Fibroblast of the aortic adventitia (primary cell): ENCODE measurements at places on chromosomes 2 and 18.

- DNase-seq = no peak
Observed at GRCh38 chr2:1499033-1499795, 86.0 kb downstream of the TPO start.

- DNase-seq = no peak
Observed at GRCh38 chr18:24656050-24656449, 195.6 kb downstream of the HRH4 start.

GRCh38 chr18:13284330-13285027 is 65.9 kb downstream of the LDLRAD4 start:
- DNase-seq = no peak

DNA sequence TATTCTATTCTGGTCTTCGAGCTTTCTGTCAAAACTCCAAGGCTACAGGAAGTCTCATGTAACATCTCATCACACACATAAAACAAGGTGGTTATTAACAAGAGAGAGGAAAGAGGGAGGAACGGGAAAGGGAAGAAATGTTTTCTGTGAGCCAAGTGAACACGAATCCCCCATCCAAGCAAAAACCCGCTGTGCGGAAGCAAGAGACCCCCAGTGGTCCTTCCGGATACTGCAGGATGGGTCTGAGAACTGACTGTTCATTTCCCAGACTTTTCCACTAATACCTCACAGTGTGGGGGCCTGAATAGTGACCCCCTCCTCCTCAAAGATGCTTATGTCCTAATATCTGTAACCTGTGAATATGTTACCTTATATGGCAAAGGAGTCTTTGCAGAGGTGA is 19.0 kb upstream of the DIPK1C start:
- DNase-seq = peak; percentile 19

DNA sequence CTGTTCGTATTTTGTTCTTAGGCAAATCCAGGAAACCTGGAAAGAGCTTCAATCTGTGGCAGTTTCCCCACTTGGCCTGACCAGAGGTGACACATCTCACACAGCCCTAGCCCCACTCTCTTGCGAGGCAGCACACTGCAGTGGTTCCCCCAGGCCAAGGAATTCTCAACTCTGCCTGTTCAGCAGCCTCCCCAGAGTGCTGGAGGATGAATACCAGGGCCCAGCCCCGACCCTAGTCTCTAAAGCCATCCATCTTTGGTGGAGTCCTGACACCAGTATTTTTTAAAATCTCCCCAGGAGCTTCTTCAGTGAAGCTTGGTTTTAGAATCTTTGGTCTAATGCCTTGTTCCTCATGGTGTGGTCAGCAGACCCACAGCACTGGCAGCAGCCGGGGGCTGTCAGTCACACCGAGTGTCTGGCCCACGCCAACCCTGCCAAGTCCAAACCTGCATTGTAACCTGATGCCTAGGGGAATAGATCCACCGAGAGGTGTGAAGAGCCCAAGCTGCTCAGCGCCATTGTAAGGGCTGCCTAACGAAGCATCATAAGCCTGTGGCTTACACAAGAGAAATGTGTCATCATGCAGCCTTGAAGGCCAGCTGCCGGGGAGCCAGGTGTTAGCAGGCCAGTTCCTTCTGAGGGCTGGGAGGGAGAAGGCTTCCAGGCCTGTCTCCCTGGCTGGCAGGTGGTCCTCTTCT is 428.7 kb upstream of the ID2 start:
- no peak for DNase-seq

GRCh38 chr2:158729451-158729850 is 65.7 kb upstream of the DAPL1 start:
- no peak for DNase-seq

DNA sequence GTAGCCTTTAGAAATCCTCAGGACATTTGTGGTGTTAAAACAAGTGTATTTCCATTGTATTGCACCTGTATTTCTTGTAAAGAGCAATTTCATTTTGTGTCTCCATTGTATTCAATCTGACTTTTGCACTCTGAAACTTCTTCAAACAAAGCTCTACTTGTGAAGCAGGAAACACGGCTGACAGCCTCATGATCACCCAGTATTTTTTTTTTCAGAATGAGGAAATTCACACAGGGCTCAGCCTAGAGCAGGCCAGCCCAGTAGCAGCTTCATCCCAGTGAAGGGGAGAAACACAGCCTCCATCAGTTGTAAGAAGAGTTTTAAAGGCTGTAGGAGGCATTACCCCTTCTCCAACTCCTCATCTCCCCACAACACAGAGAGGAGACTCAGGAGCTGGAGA is 175.9 kb upstream of the KLHL29 start:
- no peak for DNase-seq

- DNase-seq = no peak
Observed at GRCh38 chr2:929925-930324, 20.7 kb upstream of the SNTG2 start.

GRCh38 chr2:108244667-108245414 is 5.1 kb downstream of the SULT1C3 start:
- DNase-seq = no peak

GRCh38 chr18:12819841-12820240 is 64.2 kb downstream of the PTPN2 start:
- DNase-seq = no peak
